ENCODE measurements at places on chromosomes 1 and 21. TPM values are rescaled to one million over a fixed set of nuclear protein-coding genes. Genes with fewer than 3 reads are reported as not detected.
A peak's percentile ranks its signal among the peaks of the same experiment; 100 is the strongest.

SLC22A15 gene
- 0.28 TPM for total RNA-seq

TAS1R1 gene
- total RNA-seq = not detected

SPRR4 gene
- not detected for total RNA-seq

BNIPL gene
- 2.3 TPM for total RNA-seq

ATP1A2 gene
- not detected for total RNA-seq

PCBP3 gene
- total RNA-seq = 0.75 TPM

CHI3L2 gene
- not detected for total RNA-seq

TP73 gene
- total RNA-seq = 11.7 TPM

CELSR2 gene
- total RNA-seq = 8.3 TPM

OR6N1 gene
- not detected for total RNA-seq

TRAF3IP3 gene
- not detected for total RNA-seq

KMO gene
- total RNA-seq = not detected

MCOLN3 gene
- 2.5 TPM for total RNA-seq

F13B gene
- total RNA-seq = not detected

GRCh38 chr1:102588536-102588935 lies 519.8 kb downstream of the COL11A1 start:
- H3K27me3 ChIP-seq = no peaks in the 10 kb centered on the region
- no peak for DNase-seq
- H3K36me3 ChIP-seq = no peaks in the 10 kb centered on the region
- H3K4me1 ChIP-seq = no peaks in the 10 kb centered on the region
- no peak overlapping the region for H3K27ac ChIP-seq
- H3K4me3 ChIP-seq = no peak overlapping the region

DNA sequence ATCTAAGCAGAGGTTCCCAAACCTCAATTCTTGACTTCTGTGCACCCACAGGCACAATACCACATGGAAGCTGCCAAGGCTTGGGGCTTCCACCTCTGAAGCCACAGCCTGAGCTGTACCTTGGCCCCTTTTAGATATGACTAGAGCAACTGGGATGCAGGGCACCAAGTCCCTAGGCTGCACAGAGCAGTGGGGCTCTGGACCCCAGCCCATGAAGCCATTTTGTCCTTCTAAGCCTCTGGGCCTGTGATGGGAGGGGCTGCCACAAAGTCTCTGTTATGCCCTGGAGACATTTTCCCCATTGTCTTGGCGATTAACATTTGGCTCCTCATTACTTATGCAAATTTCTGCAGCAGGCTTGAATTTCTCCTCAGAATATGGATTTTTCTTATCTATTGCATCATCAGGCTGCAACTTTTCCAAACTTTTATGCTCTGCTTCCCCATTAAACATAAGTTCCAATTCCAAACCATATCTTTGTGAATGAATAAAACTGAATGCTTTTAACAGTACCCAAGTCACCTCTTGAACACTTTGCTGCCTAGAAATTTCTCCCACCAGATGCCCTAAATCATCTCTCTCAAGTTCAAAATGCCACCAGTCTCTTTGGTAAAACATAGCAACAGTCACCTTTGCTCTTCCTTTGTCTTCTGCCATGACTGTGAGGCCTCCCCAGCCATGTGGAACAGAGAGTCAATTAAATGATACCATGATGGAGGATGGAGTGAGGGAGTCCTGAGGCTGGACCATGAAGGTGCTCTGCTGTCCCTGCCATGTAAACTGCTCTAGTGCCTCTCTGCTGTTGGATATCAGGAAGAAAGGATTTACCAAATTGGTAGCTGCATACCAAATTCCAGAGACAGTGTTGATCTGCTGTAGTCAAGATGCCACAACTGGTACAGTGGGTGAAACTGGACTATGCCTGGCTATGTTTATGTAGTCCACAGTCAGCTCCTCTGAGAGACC lies 37.6 kb downstream of the RUNX3 start:
- H3K27me3 ChIP-seq = no peaks in the 10 kb centered on the region
- H3K4me1 ChIP-seq = no peaks in the 10 kb centered on the region
- H3K4me3 ChIP-seq = no peak overlapping the region
- no peaks in the 10 kb centered on the region for H3K36me3 ChIP-seq

- H3K36me3 ChIP-seq = no peaks in the 10 kb centered on the region
- H3K4me3 ChIP-seq = no peak overlapping the region
- peak overlapping the region; percentile 31 for H3K27ac ChIP-seq
- DNase-seq = no peak
- H3K4me1 ChIP-seq = peaks cover 50% of the 10 kb centered on the region
- H3K27me3 ChIP-seq = no peaks in the 10 kb centered on the region
Measured at GRCh38 chr1:201172999-201173610, 17.5 kb upstream of the IGFN1 start.

DNA sequence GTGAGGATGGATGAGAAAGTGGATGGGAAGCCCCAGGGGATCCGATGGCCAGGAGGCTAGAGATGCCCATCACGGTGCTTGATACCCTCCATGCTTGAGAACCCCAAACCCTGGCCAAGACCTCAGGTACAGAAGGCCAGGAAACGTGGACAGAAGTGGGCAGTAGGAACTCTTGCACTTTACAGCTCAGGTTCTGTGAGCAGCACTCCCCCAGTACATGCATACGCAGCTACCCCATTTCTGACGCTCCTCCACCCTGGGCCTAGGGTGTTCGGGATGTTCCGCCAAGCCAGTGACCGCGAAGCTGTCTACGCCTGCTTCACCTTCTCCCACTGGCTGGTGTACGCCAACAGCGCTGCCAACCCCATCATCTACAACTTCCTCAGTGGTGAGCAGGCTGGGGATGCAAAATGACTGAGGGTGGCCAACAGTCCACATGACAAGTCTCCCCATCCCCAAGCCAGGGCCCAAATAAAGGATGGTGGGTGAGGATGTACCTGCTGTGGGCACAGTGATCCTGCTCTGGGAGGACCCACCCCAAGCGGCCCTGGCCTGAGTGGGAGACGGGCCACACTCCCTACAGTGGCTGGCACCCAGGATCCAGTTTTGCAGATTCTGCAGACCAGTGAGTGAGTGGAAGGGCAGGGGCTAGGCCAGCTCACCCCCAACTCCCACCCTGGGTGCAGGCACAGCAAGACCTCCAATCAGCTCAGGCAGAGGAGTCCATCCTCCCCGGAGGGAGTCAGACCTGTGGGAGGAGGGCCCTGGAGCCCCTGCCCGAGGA lies 7.4 kb downstream of the HCRTR1 start:
- no peaks in the 10 kb centered on the region for H3K4me1 ChIP-seq
- H3K27me3 ChIP-seq = no peaks in the 10 kb centered on the region
- no peak for DNase-seq
- no peaks in the 10 kb centered on the region for H3K36me3 ChIP-seq
- no peak overlapping the region for H3K4me3 ChIP-seq

DNA sequence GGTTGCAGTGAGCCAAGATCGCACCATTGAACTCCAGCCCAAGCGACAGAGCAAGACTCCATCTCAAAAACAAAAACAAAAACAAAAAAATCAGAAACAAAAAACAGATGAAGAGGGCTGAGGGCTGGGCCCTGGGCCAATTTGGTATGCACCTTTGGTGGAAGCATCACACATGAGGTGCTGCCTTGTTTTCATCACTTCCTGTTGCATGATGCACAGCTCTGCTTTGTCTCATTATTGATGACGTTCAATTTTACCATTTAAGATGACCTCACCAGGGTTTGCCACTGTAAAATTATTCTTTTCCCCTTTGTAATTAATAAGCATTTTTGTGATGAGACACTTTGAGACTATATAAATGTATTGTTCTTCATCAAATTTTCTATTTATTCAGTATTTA lies 9.8 kb upstream of the IFNAR2 start:
- no peak overlapping the region for H3K4me3 ChIP-seq
- no peaks in the 10 kb centered on the region for H3K36me3 ChIP-seq
- H3K27me3 ChIP-seq = no peaks in the 10 kb centered on the region
- H3K27ac ChIP-seq = no peak overlapping the region
- H3K4me1 ChIP-seq = no peaks in the 10 kb centered on the region

- no peaks in the 10 kb centered on the region for H3K36me3 ChIP-seq
- H3K27ac ChIP-seq = no peak overlapping the region
- H3K27me3 ChIP-seq = no peaks in the 10 kb centered on the region
- no peak for DNase-seq
Measured at GRCh38 chr1:14238472-14239307, 359.8 kb upstream of the KAZN start.

DNA sequence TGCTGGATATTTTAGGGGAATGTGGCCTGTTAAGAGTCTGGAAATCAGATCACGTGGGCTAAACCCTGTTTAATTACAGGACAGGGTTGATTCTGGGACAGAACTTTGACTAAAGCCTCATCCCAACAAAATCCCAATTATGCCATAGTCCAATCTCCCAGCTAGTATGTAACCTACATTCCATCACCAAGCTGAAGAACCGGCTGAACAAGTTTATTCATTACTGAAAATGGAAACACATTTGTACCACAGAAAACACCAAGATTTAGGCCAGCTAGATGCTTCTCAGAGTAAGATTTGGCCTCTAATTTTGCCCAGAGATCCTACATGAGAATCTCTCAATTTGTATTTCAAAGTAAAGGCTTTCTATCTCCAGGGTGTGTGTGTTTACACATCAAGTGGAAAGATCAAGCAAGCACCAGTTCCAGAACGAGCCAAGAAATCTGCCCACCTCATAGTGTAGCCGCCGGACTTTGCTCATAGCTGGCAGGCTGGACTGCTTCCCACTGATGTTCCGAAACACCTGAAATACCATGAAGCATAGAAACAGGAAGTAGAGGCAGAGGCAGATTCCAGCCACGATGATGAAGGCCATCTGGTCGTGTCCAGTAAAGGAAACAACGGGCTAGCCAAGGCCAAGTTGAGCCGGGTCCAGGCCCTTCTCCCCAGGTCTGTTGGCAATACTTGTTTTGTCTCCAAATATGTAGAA lies 86.8 kb downstream of the WLS start:
- DNase-seq = peak; percentile 52
- no peak overlapping the region for H3K4me3 ChIP-seq
- peak overlapping the region; percentile 67 for H3K27ac ChIP-seq
- no peaks in the 10 kb centered on the region for H3K36me3 ChIP-seq
- peaks cover 18% of the 10 kb centered on the region for H3K4me1 ChIP-seq

- DNase-seq = no peak
- no peak overlapping the region for H3K27ac ChIP-seq
- no peak overlapping the region for H3K4me3 ChIP-seq
- no peaks in the 10 kb centered on the region for H3K4me1 ChIP-seq
Measured at GRCh38 chr1:8987881-8988617, 38.2 kb downstream of the SLC2A7 start.

- no peaks in the 10 kb centered on the region for H3K4me1 ChIP-seq
- no peak overlapping the region for H3K27ac ChIP-seq
- no peak for DNase-seq
Measured at GRCh38 chr1:165960881-165961280, 133.5 kb downstream of the UCK2 start.

DNA sequence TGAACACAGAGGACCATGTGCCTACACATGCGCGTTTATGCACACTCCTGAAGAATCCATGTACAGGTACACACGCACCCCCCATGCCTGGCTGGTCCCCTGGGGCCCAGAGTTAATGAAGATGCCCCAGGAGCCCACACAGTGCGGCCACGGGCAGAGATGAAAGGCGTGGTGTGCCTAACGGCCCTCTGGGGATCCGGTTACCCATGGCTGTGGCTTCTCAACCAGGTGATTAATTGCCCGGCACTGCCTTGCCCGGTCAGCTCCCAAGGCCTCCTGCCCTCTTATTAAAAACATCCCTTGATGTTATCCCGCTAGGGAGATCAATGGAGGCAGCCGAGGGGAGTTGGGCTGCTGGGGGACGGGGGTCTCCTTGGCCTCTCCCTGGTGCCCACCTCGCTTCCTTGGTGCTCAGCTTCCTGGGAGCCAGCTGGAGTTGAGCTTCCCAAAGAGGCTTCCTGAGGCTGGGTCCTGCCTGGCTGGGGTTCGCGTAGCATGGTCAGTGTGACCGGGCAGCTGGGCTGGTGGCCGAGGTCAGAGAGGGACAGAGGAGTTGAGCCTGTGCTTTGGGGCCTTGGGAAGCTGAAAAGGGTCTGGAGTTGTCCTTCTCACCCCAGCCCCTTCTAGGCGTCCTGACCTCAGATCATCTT lies 75.0 kb upstream of the WNT4 start:
- H3K36me3 ChIP-seq = no peaks in the 10 kb centered on the region
- H3K27me3 ChIP-seq = no peaks in the 10 kb centered on the region
- no peak overlapping the region for H3K27ac ChIP-seq
- no peak overlapping the region for H3K4me3 ChIP-seq

DNA sequence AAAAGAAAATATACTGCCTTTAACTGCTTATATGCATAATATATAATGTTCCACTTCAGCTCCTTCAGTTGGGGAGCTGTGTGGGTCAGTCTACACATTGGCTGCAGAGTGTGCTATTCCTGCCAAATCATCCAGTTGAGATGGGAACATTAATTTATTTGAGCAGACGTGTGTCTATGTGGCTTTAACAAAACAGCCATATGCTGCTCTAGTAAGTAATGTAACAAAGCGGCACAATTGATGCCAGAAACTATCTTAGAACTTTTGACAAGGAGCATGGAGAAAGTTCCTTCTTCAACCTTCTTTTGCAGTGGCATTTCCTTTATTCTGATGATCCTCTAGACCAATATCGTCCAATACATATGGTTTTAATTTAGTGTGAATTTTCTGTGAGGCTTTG lies 285.9 kb upstream of the C1orf87 start:
- H3K27me3 ChIP-seq = no peaks in the 10 kb centered on the region
- no peak overlapping the region for H3K4me3 ChIP-seq
- DNase-seq = no peak
- no peaks in the 10 kb centered on the region for H3K4me1 ChIP-seq
- H3K36me3 ChIP-seq = no peaks in the 10 kb centered on the region

- H3K4me1 ChIP-seq = peaks cover 10% of the 10 kb centered on the region
- DNase-seq = peak; percentile 64
- H3K36me3 ChIP-seq = no peaks in the 10 kb centered on the region
Measured at GRCh38 chr1:23544444-23545389, 13.7 kb upstream of the E2F2 start.

- H3K27me3 ChIP-seq = no peaks in the 10 kb centered on the region
- peaks cover 5% of the 10 kb centered on the region for H3K4me1 ChIP-seq
- no peak overlapping the region for H3K4me3 ChIP-seq
- H3K27ac ChIP-seq = no peak overlapping the region
Measured at GRCh38 chr1:41319106-41319755, 42.0 kb upstream of the FOXO6 start.

- H3K4me1 ChIP-seq = no peaks in the 10 kb centered on the region
- no peaks in the 10 kb centered on the region for H3K36me3 ChIP-seq
- H3K27me3 ChIP-seq = no peaks in the 10 kb centered on the region
Measured at GRCh38 chr21:29219165-29219770, 79.5 kb upstream of the BACH1 start.

DNA sequence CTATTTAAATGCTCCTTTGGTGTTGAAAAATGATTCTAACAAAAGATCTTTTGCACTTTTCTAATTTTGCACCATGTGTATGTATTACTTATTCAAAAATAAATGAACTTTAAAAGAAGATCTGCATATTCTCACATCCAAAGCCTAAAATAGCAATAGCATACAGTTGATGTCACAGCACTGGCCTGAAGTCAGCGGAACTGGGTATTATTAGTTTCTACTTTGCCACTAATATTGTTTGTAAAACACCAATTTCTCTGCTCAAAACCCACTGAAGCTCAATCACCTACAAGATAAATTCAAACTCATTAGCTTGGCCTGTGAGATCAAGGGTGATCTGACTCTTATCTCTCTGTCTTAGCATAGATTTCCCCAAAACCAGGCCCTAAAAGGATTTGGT lies 34.5 kb upstream of the BCAR3 start:
- H3K4me1 ChIP-seq = no peaks in the 10 kb centered on the region
- no peak overlapping the region for H3K4me3 ChIP-seq
- no peaks in the 10 kb centered on the region for H3K36me3 ChIP-seq
- no peaks in the 10 kb centered on the region for H3K27me3 ChIP-seq

GRCh38 chr1:225949041-225949440 lies 8.0 kb upstream of the LEFTY2 start:
- H3K4me3 ChIP-seq = no peak overlapping the region
- no peaks in the 10 kb centered on the region for H3K36me3 ChIP-seq
- no peaks in the 10 kb centered on the region for H3K4me1 ChIP-seq

Measured in Caco-2 (cell line).